ENCODE measurements at places on chromosomes 6 and 20. TPM values are rescaled to one million over a fixed set of nuclear protein-coding genes. Genes with fewer than 3 reads are reported as not detected.

- peaks cover 15% of the 10 kb centered on the region for H3K4me1 ChIP-seq
- H3K27me3 ChIP-seq, result no peaks in the 10 kb centered on the region
- no peak overlapping the region for H3K27ac ChIP-seq
These were observed 571.0 kb upstream of the NOX3 start for GRCh38 chr6:156026486-156027247.

GRCh38 chr6:130934848-130935585 is 107.8 kb downstream of the SMLR1 start:
- no peak overlapping the region for H3K27ac ChIP-seq
- H3K36me3 ChIP-seq, result no peaks in the 10 kb centered on the region

GRCh38 chr6:24905483-24905882 is 30.3 kb downstream of the RIPOR2 start:
- H3K27me3 ChIP-seq, result peaks cover 23% of the 10 kb centered on the region
- H3K4me1 ChIP-seq, result peaks cover 32% of the 10 kb centered on the region
- no peak overlapping the region for H3K4me3 ChIP-seq
- DNase-seq, result no peak
- H3K27ac ChIP-seq, result no peak overlapping the region

- no peak overlapping the region for H3K4me3 ChIP-seq
- H3K4me1 ChIP-seq, result peaks cover 8% of the 10 kb centered on the region
- H3K36me3 ChIP-seq, result no peaks in the 10 kb centered on the region
- H3K27ac ChIP-seq, result no peak overlapping the region
- DNase-seq, result no peak
These were observed 215.0 kb upstream of the HSF2 start for GRCh38 chr6:122184401-122184827.

GRCh38 chr6:68108233-68108835 is 526.7 kb upstream of the ADGRB3 start:
- no peaks in the 10 kb centered on the region for H3K4me1 ChIP-seq
- H3K4me3 ChIP-seq, result no peak overlapping the region
- no peaks in the 10 kb centered on the region for H3K36me3 ChIP-seq
- DNase-seq, result no peak

GRCh38 chr6:160978141-160978901 is 13.2 kb upstream of the MAP3K4 start:
- peak overlapping the region; percentile 66 for H3K27ac ChIP-seq
- H3K4me3 ChIP-seq, result no peak overlapping the region
- no peak for DNase-seq
- peaks cover 32% of the 10 kb centered on the region for H3K4me1 ChIP-seq
- no peaks in the 10 kb centered on the region for H3K27me3 ChIP-seq
- no peaks in the 10 kb centered on the region for H3K36me3 ChIP-seq

The GLO1 gene
- 98.4 TPM for total RNA-seq

The BPIFB4 gene
- not detected for total RNA-seq

The PDE7B gene
- 5.1 TPM for total RNA-seq

The PAK5 gene
- total RNA-seq, result 0.69 TPM

The SLC22A3 gene
- 0.87 TPM for total RNA-seq

The NRN1 gene
- 6.3 TPM for total RNA-seq
